Muscle of leg (tissue), 16 donors: ENCODE measurements at places on chromosomes 2 and 18. TPM values are rescaled to one million over a fixed set of nuclear protein-coding genes. Genes with fewer than 3 reads are reported as not detected.

GRCh38 chr2:173457366-173457765 lies 102.7 kb downstream of the CDCA7 start:
- DNase-seq = no peak

DNA sequence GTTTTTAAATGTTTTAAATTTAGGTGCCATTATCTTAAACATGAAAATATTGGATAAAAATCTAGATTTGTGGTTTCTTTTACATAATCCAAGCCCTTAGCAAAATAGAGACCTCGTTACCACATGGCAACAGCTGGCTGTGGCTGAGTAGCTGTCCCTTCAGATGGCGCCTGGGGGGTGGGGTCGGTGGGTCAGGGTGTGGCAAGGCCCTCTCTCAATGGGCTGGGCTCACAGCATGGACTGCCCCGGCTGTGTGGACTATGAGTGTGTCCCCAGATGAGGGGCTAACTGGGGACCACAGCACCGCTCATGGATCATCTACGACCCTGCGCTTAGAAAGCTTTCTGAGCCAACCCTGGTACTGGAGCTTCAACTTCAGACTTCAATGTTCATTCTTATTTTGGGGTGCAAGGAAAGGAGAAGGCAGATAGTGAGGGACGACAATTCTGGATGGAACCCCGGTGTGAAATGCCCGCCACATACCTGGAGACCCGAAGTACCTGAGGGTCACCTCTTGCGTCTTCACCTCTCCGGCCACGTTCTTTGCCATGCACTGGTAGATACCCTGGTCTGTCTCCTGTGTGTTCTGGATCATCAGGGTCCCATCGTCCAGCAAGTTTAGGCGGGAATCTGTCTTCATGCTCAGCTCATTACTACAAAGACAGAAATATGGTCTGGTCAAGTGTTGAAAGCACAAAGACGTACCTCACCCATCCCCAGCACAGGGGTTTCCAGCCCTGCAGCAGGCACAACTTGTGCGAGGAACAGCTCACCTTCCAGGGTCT lies 71.0 kb downstream of the PXDN start:
- DNase-seq = no peak

DNA sequence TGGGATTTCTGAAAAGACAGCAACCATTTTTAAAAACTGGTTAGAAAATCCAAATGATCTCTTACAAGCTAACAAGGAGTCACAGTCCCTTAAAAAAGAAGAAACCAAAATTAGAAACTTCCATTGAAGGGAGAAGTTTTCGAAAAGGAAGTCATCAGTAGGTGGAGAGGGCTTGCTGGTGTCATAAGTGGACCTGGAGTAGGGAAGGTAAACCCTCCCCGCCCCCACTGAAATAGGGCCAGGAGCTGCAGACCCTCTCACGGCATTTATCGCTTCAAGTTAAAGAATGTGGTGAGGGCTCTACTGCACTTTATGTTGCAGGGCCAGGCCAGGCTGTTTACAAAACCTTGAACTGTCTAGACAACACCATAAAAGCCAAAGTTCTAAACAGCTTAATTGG lies 2.9 kb downstream of the HOXD11 start:
- DNase-seq = no peak

The DHRS9 gene
- 0.31 TPM for total RNA-seq

- peak; percentile 77 for DNase-seq
Observed at GRCh38 chr18:10164271-10165071, 250.7 kb downstream of the VAPA start.

DNA sequence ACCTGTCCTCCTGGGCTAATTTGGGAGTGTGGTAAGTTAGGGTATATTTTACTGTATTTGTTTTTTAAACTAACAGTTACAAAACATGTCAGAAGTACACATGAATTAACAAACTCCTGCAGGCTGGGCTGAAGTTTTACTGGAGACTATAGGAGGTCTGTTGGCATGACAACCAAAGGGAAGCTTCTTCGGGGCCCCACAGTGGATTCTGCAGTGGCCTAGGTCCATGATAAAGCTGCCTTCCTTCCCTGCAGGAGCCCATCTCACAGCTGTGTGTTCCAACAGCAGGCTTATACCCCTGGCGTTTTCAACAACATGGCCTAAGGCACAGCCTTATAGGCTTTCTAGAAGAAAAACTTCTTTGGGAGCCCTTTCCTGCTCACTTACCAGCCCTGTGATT lies 128.0 kb upstream of the SETBP1 start:
- DNase-seq = peak; percentile 31

GRCh38 chr18:54679318-54680149 lies 88.5 kb downstream of the DYNAP start:
- peak; percentile 86 for DNase-seq

The TWIST2 gene
- 13.6 TPM for total RNA-seq

The LOXHD1 gene
- 1.3 TPM for total RNA-seq

GRCh38 chr2:49359721-49360406 lies 205.5 kb upstream of the FSHR start:
- peak; percentile 61 for DNase-seq

The CDH7 gene
- total RNA-seq = 0.98 TPM

The PRKAG3 gene
- total RNA-seq = 19.3 TPM

DNA sequence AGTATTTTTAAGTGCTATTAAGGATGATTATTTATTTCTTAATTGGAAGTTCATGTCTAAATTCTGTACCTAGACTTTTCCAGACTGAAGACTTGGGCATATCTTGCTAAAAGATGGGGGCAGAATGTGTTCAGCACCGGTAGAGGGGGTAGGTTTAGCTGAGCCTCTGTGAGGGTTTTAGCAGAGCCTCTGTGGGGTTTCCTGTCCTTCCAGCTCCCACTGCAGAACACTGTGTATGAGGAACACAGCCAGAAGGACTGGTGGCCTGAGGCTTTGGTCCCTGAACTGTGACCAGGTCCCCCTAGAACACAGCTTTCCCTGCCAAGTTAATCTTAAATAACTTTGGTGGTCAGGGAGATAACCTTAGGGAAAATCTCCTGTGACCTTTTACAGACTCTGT lies 123.4 kb upstream of the EPC2 start:
- DNase-seq = no peak

DNA sequence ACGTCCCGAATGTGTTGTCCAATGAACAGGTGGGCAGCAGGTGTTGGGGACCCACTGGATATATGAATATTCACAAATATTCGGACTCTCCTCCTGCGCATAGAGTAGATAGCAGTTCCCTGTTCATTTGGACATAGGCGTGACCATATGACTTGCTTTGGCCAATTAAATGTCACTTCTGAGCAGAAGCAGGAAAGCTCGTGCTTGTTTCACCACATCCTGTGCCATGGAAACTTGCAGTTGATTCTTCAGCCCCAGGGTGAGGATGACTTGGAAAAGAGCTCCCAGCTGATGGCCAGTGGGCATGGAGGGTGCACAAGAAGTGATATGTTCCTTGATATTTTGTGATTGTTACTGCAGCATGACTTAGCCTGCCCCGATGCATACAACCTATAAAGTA lies 52.6 kb downstream of the PTPRM start:
- no peak for DNase-seq

DNA sequence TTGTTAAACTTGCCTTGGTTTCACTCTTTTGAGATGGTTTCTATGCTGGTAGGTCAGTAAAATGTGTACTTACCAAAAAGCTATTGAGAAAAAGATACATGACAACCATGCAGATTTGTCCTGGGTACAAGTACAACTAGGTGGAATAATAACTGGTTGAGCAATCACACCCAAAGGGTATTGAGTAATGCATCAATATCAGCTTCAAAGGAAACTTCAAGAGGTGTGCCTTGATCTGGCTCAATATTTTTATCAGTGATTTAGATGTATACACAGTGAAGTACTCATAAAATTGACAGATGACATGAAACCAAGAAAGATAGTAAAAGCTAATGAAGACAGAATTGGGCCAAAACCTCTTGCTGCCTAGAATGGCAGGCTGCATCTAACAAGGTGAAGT lies 21.7 kb upstream of the GALNT1 start:
- no peak for DNase-seq

DNA sequence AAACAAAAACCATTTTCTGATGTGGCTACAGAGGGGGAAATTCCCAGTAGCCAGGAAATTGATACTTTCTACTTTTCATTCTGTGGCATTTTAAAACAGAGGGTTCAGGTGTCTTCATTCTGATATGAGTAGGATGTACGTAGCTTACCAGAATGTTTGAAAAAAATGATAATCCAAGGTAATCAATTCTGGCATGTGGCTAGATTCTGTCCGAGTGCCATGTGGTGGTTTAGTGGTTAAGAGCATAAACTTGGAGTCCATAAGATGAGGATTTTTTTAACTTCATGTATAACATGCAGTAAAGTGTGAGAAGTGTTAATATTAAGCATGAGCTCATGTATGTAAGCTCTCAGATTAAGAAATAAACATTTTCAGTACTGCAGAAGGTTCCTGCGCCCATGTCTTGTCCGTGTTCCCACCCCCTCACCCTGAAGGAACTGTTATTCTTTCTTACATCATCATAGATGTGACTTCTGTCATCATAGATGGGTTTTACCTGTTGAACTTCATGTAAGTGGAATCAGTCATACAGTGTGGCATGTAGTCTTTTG lies 4.5 kb downstream of the B3GNT2 start:
- DNase-seq = no peak

- DNase-seq = no peak
Observed at GRCh38 chr2:211162911-211163310, 606.5 kb downstream of the CPS1 start.

- DNase-seq = no peak
Observed at GRCh38 chr2:20647738-20648137, 3.2 kb downstream of the HS1BP3 start.

The OTOS gene
- not detected for total RNA-seq
